Right atrium auricular region (tissue), 2 donors: ENCODE measurements at places on chromosomes 12 and 14. TPM values are rescaled to one million over a fixed set of nuclear protein-coding genes. Genes with fewer than 3 reads are reported as not detected.

The LRRC43 gene
- total RNA-seq, result 1.8 TPM

The FRMD6 gene
- total RNA-seq, result 7.2 TPM

- DNase-seq, result no peak
These were observed 491.0 kb downstream of the NAV3 start for GRCh38 chr12:78321696-78322095.

DNA sequence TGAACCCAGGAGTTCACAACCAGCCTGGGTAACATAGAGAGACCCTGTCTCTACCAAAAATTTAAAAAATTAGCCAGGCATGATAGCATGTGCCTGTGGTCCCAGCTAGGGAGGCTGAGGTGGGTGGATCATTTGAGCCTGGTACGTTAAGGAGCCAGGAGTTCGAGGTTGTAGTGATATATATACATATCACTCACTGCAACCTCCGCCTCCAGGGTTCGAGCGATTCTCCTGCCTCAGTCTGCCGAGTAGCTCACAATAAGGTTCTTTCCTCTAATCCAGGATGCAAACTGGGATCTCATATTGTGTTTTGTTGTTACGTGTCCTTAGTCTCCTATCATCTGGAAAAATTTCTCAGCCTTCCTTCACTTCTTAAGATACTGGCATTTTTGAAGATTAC lies 24.0 kb upstream of the GSC start:
- DNase-seq, result no peak
